ENCODE measurements at places on chromosomes 3 and 15.

DNA sequence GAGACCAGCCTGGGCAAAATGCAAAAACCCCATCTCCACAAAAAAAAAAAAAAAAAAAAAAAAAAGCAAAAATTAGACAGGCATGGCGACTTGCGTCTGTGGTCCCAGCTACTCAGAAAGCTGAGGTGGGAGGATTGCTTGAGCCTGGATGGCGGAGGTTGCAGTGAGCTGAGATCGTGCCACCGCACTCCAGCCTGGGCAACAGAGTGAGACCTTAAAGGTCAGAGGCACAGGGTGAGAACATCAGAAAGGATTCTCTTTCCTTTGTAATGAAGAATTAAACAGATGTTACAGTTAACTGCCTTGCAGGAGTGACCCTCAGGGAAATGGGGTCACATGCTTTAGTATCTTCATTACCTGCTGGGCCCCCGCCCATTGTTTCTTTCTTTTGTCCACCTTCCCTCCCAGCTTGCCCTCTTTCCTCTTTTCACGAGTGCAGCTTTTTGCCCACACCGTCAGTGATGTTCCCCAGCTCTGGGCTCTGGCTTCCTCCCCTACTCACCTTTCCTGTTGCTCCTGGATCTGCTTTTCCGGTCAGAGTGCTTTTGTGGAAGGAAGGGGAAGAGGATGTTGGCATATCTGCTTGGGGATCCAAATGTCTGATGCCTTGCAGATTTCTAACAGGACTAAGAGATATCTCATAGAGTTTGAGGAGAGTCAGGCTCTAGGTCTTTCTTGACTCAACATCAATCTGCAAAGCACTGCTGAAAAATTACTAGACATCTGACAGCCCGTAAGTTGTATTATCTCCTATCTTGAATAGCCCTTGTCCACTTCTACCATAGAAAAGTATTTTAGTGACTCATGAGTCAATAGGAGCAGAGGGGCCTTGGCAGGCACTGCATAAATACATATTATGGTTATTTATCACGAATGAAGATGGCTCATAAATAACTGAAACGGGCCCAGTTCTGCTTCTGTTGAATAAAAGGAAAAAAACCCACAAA is 35.6 kb upstream of the NDUFB4 start:
- no peak for DNase-seq

- DNase-seq, result no peak
Observed at GRCh38 chr3:132622761-132623160, 25.7 kb downstream of the ACKR4 start.

GRCh38 chr3:181887685-181888084 is 176.0 kb downstream of the SOX2 start:
- DNase-seq, result no peak

GRCh38 chr3:137360531-137361201 is 402.9 kb downstream of the IL20RB start:
- DNase-seq, result no peak

DNA sequence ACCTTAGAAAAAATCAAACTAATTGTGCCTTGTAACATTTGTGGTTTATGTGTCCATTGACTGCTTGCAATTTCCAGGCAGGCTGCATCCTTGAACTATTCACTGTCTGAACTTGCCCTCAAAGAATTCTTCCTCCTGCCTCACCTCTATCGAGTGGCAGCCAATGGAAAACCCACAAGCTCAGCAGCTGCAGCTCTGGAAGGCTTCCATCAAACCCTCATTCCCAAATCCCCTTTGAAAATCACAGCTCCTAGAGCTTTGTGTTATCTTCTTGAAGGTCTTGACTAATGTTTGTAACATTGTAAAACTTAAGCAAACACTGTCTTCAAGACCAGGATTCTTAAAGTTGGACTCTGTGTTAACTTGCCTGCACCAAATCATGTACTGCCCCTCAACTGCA is 81.1 kb downstream of the FILIP1L start:
- DNase-seq, result no peak

DNA sequence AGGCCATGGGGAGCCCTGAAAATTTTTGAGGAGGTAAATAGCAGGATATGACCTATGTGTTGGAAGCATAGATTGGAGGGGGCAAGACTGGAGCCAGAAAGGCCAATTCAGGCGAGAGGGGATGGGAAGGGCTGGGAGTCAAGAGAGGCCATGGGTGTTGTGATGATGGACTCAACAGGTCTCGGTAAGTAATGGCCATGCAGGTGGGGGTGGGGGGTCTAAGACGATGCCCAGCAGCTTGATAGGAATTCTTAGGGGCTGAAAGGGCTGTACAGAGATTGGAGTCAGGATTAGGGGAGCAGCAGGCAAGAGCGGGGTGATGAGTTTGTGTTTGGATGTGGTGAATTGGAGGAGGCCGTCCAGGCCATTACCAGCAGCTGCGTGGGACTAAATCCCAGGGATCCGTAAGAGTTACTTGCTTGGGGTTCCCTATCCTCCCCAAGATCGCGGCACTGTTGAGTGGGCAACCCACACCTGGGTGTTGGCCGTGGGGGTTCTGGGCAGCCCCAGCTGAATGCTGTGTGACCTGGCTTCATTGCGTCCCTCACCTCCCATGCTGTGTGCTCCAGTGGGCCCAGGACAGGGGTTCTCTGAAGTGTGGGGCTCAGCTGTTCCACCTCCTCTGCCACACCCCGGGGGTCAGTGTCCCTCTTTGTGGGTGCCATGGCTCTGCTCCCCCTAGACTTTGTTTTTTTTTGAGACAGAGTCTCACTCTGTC is 41.8 kb upstream of the CHRNB4 start:
- no peak for DNase-seq

GRCh38 chr3:62378311-62378789 is 5.0 kb upstream of the FEZF2 start:
- no peak for DNase-seq

GRCh38 chr15:75368689-75369239 is 357 bp upstream of the MAN2C1 start:
- DNase-seq, result no peak
